Hematopoietic multipotent progenitor cell treated with erythropoietin and hydrocortisone succinate and interleukin-3 and kit ligand, for 4 days (in vitro differentiated cells): ENCODE measurements at places on chromosomes 5 and 9.

- DNase-seq = no peak
These were observed at the start of gene NR2F1-AS1 for GRCh38 chr5:93580927-93581445. Gene NR2F1-AS1 (minus strand): TSS chr5:93581219.

GRCh38 chr9:87557996-87558395 is 60.3 kb downstream of the DAPK1 start:
- peak; percentile 77 for DNase-seq

- DNase-seq = no peak
These were observed 162.0 kb downstream of the SLC25A46 start for GRCh38 chr5:110900829-110901228.

DNA sequence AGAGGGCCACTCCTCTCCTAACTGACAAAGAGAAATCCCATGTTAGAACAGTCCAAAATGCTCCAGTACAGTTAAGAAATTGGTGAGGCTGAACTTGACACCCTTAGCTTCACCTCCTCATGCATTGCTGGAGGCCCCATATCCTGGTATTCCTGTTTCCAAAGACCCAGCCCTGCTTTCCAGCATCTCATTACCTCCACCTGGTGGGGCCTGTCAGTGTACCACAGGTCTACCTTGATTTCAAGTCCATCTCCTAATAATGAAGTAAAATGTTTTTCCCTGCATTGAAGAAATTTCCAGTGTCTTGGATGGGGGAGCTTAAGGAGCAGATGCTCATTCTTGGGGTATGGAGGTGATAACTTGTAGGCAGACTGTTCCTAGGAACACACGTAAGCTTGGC is 70.6 kb upstream of the S1PR3 start:
- DNase-seq = no peak

DNA sequence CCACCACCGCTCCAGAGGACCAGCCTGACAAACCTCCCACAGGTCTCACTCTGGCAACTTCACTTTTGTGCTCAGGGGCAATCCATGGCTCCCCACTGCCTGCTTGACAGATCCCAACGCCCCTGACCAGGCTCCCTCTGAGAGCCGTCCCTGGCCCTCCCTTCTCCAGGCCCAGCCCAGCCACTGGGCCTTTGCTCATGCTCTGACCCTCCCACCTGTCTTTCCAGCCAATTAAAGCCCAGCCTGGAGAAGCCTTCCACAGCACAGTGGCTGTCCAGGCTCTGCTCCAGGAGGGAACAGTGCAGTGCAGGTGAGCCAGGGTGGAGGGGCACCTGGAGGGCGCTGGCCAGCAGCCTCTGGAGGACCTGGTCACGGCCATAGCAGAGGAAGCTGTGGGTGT is 3.3 kb downstream of the ENTPD2 start:
- no peak for DNase-seq

DNA sequence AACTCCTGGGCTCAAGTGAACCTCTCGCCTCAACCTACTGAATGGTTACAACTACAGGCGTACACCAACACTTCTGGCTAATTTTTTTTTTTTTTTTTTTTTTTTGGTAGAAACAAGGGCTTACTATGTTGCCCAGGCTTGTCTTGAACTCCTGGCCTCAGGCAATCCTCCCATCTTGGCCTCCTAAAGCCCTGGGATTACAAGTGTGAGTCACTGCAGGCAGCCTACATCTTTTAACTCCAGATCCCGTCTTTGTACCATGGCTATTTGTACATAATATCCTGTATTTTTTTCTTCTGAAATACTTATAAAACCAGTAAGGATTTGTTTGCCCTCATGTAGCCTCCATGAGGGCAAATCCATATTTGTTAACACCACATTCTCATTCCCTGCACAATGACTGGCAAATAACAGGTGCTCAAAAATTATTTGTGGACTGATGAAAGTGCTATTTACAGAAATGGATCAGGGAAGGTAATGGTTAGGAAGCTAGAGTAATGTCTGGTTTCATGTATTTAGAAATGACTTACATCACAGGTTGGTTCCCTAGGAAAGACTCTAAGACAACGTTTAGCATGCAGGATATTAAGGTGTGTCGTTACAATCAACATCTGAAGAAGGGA is 51.9 kb upstream of the POU5F2 start:
- DNase-seq = no peak

GRCh38 chr9:79551994-79552393 is 19.8 kb upstream of the TLE4 start:
- DNase-seq = peak; percentile 49

- DNase-seq = no peak
These were observed 454.3 kb upstream of the CTNND2 start for GRCh38 chr5:12358371-12359090.

- DNase-seq = no peak
These were observed 15.7 kb downstream of the SQSTM1 start for GRCh38 chr5:179836225-179837019.

DNA sequence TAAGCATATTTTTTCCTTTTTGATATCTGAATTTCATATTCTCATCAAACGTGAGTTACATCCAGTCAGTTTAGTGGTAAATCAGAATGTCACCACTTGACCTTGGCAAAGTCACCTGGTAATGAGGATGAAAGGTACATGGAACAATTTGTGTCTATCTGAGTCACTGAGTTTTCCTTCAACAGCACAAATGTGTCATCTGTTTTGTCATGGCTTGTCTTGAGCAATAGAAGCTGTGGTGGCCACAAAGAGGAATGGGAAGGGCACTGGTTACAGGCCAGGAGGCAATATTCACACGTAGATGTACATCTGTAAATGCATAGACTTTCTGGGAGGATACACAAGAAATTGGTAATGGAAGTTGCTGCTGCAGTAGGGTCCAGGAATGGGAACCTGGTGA is 8.4 kb upstream of the ZNF474 start:
- DNase-seq = peak; percentile 35

GRCh38 chr5:119037496-119038215 is 33.2 kb upstream of the DMXL1 start:
- DNase-seq = no peak

DNA sequence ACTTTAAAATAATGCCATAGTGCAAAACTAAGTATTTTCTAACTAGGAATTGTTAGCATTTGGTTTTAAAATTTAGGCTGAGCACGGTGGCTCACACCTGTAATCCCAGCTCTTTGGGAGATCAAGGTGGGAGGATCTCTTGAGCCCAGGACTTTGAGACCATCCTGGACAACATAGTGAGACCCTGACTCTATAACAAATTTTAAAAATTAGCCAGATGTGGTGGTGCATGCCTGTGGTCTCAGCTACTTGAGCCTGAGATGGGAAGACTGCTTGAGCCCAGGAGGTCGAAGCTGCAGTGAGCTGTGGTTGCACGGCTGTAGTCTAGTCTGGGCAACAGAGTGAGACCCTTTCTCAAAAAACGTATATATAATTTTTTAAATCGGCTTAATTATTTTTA is 4.9 kb downstream of the OTULIN start:
- no peak for DNase-seq

- DNase-seq = no peak
These were observed 9.9 kb downstream of the SLC6A3 start for GRCh38 chr5:1435369-1435768.

DNA sequence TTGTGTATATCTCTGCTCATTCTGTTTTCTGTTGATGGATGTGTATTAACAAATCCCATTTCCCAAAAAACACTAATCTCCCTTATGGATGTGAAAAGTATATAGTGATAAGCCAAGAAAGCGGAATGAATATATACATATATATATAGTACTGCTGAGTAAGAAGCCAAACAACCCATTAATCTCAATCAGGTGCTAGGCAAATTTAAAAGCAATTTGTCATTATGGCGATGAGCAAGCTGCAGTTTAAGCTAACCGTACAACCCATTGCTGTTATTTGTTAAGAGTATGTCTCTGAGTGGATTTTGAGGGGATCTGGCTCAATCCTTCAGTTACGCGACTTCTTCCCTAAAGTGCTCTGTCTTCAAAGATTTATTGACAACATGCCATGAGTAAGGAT is 640.4 kb upstream of the ARRDC3 start:
- DNase-seq = no peak

GRCh38 chr9:36878986-36879982 is 154.8 kb downstream of the PAX5 start:
- DNase-seq = peak; percentile 57

DNA sequence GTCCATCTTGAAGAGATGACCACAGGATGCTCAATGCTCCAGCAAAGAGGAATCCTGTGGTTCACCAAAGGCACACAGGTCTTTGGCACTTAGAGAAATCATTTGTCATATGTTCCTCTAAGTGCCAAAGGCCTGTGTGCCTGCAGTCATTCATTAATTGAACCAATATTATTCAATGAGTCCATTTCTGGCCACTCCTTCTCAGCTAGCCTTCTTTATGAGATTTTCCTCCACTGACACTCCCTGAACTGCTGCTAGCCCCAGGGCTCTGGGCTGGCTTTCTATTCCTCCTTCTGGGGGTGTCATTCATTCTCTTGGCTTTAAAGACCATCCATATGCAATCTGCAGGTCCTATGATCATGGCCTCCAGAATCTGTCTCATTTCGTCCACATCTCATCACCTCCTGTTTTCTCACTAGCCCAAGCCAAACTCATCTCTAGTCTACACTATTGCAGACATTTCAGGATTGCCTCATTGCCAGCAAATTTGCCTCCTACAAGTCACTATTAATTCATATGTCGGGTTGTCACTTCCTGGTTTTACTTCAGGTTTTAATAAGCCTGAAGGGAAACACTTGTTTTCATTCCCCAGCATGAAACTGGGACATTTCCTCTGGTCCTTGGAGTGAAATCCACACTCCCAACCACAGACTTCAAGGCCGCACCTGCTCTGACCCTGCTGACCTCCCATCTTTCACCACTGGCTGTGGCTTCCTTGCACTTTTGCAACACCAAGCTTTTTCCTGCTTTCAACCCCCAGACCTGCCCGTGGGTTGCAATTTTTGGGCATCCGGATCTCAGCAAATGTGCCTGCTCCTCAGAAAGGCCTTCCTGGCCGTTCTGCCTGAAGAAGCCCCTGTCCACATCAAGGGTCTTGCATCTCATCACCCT is 35.1 kb downstream of the KCNIP1 start:
- peak; percentile 19 for DNase-seq

DNA sequence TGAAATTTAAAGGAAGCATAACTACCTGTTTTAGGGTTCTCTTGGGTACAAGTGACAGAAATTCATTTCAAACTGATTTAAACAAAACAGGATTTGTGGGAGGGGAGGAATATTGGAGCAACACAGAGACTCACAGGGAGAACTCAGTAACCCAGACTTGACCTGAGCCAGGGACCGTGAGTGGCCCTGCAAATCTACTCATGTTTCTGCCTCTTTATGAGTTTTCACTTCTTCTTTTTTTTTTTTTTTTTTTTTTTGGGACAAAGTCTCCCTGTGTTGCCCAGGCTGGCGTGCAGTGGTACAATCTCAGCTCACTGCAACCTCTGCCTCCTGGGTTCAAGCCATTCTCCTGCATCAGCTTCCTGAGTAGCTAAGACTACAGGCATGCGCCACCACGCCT is 405.6 kb upstream of the ZNF608 start:
- no peak for DNase-seq

DNA sequence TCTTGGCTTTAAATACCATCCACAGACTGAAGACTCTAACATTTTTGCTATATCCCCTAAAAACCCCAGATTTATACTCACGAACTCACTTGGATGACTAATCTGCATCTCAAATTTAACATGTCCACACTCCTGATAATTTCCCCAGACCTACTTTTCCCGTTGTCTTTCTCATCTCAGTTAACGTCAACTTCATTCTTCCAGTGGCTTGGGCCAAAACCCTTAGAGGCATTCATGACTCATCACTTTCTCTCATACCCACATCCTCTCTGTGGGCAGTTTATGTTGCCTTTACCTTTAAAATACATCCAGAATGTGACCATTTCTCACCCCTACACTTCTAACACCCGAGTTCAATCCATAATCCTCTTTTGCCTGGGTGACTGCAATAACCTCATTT is 96.7 kb downstream of the EDIL3 start:
- peak; percentile 79 for DNase-seq

- DNase-seq = no peak
These were observed 6.6 kb downstream of the PTGES2 start for GRCh38 chr9:128120741-128121465.

DNA sequence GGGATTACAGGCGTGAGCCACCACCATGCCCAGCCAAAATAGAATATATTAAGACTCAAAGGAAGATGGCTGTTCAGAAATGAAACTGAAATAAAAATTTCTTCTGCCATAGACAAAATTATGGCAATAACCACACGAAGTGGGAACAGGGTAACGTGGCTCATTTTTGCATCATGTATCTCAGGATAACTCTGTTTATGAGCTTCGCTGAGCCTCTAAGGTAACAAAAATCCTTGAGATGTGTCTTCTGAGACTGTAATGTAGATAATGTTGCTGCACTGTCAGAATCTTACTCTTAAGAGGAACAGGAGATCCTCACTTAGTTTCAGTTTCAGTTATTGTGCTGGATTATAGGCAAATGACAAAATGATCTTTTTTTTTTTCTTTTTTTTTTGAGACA is 153.8 kb downstream of the GOLPH3 start:
- DNase-seq = peak; percentile 33

- DNase-seq = no peak
These were observed 34.3 kb upstream of the ARL15 start for GRCh38 chr5:54344653-54345052.
